Stimulated activated CD8-positive, alpha-beta memory T cell treated with anti-CD3 and anti-CD28 coated beads, Interleukin-7, amount 100 ng/mL, for 24 hours (primary cell): ENCODE measurements at places on chromosomes 6 and 20.

GRCh38 chr6:70166088-70166958 lies 136.6 kb downstream of the COL9A1 start:
- no peak for DNase-seq

DNA sequence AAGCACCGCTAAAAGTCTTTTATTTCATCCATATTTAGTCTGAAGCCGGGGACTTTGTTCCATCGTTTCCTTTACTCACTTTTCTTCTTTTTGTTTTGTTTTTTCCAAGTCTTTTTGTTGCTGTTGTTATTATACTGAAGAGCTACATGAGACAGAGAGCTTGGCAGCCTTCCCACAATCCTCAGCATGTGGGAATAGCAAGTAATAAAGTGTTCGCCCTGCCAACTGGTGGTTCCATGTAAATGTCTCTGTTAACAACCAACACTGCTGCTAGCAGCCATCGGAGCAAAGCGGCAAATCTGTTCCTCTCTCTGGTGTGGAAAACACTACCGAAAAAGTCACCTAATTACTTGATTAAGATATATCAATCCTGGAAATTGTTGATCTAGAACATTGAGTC lies 437.8 kb upstream of the ID4 start:
- DNase-seq, result no peak

DNA sequence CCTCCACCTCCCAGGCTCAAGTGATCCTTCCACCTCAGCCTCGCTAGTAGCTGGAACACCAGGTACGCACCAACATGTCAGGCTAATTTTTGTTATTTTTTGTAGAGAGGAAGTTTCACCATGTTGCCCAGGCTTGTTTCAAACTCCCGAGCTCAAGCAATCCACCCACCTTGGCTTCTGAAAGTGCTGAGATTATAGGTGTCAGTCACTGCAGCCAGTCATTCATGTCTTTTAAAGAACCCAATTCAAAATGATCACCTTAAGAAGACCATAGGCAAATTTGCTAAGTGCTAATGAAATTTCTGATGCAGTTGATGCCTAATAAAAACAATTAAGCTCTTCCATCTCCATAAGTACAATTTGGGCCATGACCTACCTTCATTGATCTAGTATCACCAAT lies 2.6 kb upstream of the VNN2 start:
- DNase-seq, result no peak

DNA sequence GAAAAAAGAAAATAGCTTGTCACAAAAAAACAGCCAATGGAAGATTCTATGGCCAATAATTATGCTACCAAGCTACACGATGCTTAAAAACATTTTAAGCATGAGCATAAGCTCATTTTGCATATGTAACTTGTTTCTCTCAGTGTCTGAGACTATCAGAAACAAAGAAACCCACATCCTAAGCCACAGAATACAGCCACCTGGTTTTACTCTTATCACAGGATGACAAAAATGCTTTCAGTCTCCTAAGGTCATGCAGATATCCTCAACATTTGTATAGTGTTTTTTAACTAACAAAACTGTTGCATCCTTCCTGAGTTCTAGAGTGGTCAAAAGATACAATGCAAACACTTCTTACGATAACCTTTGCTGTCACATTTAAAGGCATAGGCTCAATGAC lies 172.1 kb upstream of the RUNX2 start:
- DNase-seq, result no peak

- DNase-seq, result no peak
Measured at GRCh38 chr6:31356216-31356945, 598 bp downstream of the HLA-B start.

- no peak for DNase-seq
Measured at GRCh38 chr20:23301436-23302050, 49.0 kb upstream of the NXT1 start.

GRCh38 chr20:50625986-50626677 lies 65.2 kb downstream of the RIPOR3 start:
- DNase-seq, result no peak

GRCh38 chr6:127119102-127120022 lies 891 bp downstream of the RSPO3 start:
- DNase-seq, result no peak

DNA sequence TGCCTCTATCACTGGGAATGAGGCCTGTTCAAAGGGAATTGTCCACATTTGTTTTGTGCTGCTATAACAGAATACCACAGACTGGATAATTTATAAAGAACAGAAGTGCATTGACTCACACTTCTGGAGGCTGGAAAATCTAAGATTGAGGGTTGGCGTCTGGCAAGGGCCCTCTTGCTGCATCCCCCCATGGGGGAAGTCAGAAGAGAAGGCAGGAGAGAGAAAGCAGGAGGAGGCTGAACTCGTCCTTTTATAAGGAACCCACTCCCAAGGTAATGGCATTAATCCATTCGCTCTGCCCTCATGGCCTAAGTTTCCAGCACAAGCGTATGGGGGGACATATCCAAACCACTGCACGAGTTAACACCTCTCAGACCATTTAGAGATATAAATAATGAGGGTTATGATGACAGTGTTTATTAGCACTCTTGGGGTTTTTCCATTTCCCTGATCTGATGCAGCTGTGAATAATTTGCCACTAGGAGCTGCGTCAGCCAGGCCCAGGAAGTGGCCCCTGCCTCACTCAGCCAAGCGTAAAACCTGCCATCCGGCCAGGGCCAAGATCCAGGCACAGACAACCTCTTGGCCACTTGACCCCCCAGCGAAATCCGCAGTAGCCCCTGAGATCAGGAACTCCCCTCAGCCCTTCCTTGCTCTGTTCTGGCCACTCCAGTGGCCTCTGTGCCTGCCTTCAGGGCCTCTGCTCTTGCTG lies 14.2 kb upstream of the SLCO4A1 start:
- DNase-seq, result no peak

DNA sequence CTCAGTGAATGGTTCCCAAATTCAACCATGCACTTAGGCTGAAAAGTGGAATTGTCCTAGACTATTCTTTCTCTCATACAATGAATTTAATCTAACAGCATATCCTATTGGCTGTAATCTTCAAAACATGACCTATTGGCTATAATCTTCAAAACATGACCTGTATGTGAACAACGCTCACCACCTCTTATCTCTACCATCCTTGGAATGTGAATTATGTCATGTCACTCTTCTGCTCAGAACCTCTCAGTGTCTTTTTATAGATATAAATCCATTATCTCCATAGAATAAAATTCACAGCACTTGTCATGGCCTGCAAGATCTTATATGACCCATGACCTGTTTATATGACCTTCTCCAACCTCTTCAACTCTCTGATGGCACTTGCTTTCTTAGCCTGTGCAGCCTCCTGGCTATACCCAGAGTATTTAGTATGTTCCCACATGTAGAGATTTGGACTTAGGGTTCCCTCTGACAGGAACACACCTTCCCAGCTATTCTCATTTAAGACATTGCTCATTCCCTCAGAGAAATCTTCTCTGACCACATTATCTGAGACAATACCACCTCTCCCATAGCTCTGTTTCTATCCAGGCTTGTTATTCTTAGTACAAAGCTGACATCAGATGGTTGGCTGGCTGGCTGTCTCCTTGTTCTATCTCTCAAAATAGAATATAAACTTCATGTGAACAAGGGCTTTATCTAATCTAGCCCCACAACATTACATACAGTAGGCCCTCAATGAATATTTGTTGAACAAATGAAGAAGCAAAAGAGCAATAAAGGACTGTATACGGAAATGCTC lies 275.0 kb upstream of the PREP start:
- no peak for DNase-seq

DNA sequence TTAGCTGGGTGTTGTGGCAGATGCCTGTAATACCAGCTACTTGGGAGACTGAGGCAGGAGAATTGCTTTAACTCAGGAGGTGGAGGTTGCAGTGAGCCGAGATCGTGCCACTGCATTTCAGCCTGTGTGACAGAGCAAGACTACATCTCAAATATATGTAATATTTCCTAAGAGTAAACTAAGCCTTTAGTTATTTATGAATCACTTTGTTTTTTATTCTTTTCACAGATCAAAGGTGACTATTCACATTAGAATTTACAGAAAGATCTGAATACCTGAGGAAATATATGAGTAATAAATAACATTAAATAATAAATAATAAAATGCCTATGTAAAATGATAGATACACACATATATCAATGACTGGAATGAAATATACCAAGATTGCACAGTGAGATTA lies 630.8 kb upstream of the IMPG1 start:
- DNase-seq, result no peak
